ENCODE measurements at places on chromosomes 12 and 14.

- DNase-seq, result no peak
Measured at GRCh38 chr14:34496679-34497513, 34.9 kb upstream of the SPTSSA start.

DNA sequence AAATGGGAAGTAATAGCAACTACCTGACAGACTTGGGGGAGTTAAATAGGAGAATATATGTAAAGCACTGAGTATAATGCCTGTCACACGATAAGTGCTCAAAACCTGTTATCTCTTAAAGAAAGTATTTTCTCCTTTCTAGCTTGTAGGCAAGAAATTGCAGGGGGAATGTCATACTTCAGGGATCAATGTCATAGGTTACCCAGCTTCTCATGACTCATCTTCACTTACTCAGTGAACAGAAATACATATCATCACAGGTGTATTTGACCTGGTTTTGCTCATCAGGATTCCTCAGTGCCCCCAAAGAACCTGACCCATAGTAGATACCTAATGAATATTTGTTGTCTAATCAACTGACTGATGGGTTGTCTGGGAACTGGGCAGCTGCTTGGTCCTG is 285.0 kb upstream of the ATP2B1 start:
- DNase-seq, result no peak

- DNase-seq, result no peak
Measured at GRCh38 chr14:99788713-99789112, 4.5 kb upstream of the EML1 start.

DNA sequence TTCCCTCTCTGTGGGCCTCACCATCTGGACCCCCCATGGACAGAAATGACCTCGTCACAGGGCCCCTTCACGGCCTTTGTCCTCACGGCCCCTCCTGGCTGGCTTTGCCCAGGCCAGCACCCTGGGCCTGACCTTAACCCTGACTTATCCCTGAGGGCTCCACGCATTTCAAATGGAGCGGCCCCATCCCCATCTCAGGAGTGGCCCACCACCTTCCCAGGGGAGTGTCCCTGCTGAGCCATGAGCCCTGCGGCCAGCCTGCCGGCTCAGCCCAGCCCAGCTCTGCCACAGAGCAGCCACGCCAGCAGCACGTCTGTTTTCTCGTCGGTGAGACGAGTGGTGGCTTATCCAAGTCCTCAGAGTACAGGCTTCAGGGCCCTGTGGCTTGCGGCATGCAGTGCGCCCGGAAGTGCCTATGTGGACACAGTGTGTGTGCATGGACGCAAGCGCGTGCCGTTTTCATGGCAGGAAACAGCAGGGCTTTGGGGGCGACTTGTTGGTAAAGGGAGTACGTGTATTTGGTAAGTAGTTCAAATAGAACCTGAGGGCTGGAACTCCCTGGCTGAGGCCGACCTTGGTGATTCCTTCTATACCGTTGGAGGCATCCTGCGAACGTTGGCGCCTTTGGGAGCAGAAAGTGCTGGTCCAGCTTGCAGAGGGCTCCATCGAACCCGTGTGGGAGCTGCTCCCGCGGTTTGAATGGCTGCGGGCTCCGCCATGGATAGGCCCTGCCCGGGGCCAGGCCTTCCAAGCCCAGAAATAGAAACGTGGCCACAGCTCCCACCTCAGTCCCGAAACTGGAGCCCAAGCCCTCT is 52.1 kb downstream of the LRCOL1 start:
- DNase-seq, result peak; percentile 16

DNA sequence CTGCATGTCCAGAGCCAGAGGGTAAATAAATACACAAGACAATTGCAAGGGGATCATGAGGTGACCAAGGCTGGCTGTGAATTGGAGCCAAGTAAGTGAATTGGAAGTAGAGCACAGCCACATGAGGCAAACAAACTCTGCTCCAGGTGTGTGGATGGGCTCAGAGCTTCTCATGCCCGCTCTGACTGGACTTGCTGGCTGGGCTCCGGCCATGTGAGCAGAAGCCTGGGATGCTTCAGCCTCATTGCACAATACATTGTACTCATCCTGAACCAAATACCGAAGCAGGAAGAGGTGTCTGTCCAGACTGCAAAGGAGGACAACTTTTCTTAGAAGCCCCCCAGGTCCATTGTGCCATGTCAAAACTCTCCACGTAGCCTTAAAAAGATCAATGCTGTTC is 193.0 kb downstream of the TTC8 start:
- DNase-seq, result no peak

- no peak for DNase-seq
Measured at GRCh38 chr12:57736741-57737466, 1.6 kb downstream of the AGAP2 start.

DNA sequence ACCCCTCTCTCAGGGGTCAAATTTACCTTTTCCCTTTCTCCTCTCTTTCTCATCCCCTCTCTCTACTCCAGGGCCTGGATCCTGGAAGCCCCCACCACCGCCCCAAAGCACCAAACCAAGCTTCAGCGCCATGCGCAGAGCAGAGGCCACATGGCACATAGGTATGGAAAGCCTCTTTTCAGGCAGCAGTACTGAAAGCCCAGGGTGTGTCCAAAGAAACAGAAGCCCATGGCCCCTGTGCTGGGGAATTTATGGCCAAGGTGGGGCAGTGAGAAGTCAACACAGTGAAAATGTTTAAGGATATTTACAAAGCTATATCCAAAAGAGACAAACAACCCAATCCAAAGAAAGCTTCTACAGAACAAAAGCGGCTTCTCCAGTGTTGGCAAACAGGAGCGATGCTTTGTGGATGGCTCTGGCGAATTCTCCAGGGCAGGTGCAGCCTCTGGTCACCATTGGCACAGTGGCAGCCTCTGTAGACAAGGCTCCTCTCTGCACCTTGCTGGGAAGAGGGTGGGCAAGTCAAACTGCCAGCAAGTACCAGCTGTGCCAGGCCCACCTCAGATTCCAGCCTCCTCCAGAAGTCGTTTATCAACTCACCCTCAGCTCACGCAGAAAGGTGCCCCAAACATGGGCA is 4.7 kb upstream of the CPNE6 start:
- DNase-seq, result no peak

DNA sequence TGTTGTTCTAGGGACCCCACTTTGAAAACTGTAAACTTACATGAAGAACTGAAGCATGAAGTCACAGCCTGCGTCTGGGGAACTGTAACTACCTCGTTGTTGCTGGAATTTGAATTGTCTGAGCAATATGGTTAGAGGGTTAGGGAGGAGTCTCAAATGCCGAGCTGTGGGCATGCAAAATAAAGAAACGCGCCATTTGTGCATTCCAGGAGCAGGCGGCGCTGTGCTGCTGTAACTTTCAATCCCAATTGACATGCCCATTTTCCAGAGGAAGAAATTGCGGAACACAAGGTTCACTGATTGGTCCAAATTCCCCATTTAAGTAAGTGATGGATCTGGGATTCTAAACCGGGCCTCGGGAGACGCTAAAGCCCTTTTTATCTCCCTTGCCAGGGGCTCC is 61.3 kb downstream of the ZNF664 start:
- no peak for DNase-seq

GRCh38 chr12:46159309-46159901 is 109.4 kb downstream of the SLC38A1 start:
- DNase-seq, result no peak

Data from T-helper 2 cell (primary cell).